ENCODE measurements at places on chromosomes 1 and 21.
A peak's percentile ranks its signal among the peaks of the same experiment; 100 is the strongest.

GRCh38 chr1:191669629-191670028 is 488.6 kb upstream of the RGS18 start:
- no peak for DNase-seq

DNA sequence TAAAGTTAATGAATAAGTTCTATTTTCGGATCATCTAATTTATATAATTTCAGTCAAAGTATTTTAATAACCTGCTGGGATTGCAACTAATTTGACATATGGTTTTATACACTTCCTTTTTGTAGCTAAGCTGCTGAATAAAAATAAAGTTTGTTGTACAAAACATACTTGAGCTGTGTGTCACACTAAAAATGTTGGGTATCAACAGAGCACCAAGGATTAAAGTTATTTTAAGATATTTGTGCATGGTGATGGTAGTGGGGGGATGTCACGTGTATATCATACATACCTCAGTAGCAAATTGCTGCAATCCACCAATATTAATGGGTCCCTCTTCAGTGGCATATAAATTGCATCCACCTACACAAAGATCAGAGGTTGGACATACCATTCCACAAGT is 199.6 kb downstream of the DPYD start:
- DNase-seq: no peak

GRCh38 chr1:165875171-165875570 is 47.8 kb downstream of the UCK2 start:
- DNase-seq: no peak

- DNase-seq: no peak
Observed at GRCh38 chr1:206506405-206507283, 687 bp upstream of the RASSF5 start.

DNA sequence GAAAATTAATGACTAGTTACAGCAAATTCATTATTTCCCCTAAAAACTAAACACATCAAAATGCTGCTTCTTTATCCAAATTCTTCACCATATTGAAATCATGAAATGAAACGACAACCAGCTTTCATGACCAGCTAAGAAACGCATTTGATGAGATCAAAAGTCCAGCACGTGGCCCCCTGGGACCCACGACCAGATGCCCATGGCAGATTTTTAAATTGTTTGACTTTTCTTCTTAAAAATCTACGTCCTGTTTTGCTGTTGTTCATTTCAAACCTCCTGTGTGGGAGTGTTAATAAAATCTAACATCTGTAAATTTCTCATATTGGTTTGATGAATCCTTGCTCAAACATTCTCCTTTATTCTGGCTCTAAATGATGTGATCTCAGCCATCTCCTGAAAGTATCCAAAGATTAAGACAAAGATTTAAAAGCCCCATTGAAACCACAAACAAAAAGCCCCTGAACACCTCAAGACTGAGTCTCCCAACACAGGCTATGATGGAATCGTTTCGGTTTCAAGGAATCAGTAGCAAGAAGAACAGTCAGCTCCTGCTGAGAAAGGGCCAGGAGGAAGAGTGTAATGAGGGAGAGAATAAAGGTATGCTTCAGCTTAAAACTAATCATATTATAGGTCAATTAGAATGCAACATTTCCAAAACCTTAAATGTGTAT is 523.6 kb downstream of the SMYD3 start:
- DNase-seq: no peak

DNA sequence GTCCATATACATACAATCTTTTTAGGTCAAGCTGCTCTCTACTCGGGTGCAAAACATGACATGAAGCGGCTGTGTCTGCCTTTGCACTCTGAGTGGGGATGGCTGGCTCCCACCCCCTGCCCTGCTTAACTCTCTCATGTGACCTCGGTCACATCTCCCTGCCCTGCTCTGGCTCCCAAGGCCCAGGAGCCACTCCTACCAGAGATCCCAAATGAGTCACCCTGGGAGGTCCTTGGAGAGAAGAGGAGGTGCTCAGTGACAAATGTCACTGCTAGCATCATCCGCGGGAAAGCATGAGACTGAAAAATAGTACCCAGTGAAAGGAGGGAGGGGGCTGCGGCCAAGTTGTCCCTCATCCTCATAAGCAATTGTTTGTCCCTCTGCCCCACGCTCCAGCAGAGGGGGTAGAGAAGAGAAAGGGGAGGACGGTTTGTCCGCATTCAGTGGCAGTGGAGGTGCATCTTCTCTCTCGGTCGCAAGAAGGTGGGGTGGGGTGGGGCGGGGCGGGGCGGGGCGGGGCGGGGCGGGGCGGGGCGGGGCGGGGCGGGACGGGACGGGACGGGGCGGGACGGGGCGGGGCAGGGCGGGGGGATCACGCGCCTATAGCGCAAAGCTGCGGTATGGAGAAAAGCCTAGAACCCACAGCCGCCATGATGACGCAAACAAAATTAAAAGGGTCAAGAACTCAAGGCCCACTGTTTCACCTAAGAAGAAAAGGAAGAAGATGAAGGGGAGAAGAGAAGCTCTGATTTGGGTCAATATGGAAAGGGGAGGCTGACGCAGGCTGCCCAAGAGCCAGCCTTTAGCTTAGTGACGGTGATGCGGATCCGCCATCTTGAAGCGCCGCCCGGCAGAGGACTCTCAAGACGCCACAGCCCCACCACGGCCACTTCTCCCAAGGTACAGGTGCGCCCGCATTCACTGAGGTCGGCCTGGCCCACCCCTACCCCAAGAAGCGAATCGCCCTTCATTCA is 66.2 kb downstream of the CD46 start:
- DNase-seq: no peak

DNA sequence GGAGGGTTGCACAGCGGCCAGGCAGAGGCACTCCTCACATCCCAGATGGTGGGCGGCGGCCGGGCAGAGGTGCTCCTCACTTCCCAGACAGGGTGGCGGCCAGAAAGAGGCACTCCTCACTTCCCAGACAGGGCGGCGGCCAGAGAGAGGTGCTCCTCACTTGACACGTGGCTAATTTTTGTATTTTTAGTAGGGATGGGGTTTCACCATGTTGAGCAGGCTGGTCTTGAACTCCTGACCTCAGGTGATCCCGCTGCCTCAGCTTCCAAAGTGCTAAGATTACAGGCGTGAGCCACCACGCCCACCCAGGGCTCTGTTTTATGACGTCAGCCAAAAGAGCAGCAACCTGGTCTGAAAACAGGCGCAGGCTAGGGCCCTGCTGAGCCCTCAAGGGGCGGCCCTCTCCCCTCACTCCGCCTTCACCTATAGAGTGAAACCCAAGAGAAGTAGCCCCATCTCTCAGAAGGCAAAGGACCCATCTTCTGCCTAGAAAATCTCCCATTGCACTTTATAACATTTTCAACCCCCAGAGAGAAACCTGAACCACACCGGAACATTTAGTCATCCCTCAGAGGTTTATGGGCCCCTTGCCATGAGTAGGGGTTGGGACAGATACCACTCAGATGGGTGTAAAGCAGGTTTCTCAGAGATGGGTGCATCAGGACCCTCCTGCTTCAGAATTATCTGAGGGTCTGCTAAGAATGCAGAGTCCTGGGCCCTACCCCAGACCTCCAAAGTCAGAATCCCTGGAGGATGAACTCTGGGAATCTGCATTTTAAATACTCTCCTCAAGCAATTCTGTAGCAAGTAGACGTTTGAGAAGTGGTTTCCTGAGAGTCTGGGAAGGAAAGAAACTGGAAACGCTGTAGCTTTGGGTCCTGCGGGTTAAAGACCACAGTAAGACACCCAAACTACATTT is 40.8 kb downstream of the CDK18 start:
- DNase-seq: no peak

DNA sequence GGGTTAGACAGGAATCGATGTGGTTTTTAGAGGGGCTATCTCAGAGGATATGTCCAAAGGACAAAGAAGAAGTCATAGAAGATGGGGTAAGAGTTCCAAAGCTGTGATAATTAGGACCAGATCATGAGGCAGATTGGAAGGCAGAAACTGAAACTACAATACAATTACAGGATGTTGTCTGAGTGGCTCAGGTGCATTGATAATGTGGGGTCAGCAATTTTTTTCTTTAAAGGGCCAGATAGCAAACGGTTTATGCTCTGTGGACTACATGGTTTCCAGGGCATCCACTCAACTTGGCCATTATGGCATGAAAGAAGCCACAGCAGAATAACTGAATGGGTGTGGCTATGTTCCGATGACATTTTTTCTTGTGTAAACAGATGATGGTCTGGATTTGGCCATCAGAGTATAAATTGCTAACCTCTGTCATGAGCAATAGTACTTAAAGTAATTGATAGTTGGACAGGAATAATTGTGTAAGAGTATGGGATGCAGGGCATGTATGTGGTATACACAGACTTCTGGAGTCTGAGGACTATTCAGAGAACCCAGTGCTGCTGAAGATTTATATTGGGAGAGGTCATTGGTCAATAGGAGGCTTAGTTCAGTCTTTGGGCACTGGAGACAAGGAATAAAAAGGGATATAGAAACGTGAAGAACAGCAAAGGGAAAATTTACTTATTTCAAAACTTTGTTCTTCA is 198.4 kb upstream of the ADGRL4 start:
- no peak for DNase-seq

- no peak for DNase-seq
Observed at GRCh38 chr1:26373789-26374188, 1.2 kb upstream of the ZNF683 start.

DNA sequence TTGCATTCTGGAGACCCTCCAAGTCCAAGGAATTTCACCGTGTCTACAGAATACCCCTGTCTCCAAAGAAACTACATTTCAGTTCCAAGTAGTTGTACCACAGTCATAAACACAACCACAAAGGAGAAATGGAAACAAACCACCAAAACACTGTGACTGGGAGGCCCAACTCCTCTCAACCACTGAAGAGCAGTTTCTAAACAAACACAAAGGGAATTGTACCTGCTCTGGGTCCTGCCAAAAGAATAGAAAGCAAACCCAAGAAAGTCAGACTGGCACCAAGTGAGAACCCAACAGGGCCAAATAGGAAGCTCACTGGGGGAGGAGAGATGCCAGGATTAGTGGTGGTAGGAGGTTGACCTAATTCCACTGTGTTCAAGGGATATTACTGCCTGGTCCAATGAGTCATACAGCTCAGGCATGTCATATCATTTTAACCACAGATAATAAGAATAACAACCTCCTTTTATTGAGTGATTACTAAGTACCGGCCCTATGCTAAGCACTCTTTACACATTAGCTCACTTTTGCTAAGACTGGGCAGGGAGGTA is 123.9 kb upstream of the PPP2R5A start:
- peak; percentile 95 for DNase-seq

- DNase-seq: no peak
Observed at GRCh38 chr1:102120910-102121309, 124.2 kb upstream of the OLFM3 start.

- DNase-seq: no peak
Observed at GRCh38 chr1:38746941-38747600, 112.5 kb downstream of the RRAGC start.

DNA sequence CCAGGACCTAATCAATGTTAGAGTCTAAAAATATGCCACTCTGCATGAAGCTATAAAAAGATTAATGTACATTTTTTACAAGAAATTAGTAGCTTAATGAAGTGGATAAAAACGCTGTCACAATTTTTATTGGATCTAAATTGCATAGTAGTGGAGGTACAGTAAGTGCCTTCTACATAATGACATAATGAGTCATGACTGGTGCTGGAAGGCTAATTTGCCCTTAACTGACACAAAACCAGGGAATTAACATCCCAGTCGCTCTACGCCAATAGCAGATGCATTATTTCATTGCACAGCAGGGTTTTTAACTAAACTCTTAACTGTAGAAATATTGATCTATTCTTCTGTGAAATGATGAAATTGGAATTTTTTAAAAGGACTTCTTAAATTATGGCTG is 33.3 kb downstream of the RRAGC start:
- DNase-seq: no peak

GRCh38 chr1:77536813-77537212 is 145.6 kb downstream of the ZZZ3 start:
- peak; percentile 94 for DNase-seq

- DNase-seq: no peak
Observed at GRCh38 chr1:35555212-35555584, 2.0 kb downstream of the KIAA0319L start.

DNA sequence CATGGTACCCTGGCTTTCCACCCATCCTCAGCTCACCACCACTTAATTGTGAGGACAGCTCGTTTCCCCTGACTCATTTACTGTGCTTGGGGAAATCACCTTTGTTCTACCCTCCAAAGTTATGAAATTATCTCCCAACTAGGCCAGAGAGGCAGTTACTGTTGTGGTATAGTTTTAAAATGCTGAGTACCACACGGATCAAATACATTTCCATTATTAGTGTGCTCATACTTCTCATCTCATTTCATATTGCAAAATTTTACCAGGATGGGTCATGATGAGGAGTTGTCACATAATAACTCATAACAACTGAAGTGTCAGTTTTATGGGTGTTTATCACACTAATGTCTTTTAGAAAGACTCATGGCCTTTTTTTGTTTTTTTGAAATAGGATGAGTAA is 9.2 kb upstream of the OR2B11 start:
- DNase-seq: no peak

- peak; percentile 59 for DNase-seq
Observed at GRCh38 chr1:66374561-66375111, 159.3 kb upstream of the SGIP1 start.

DNA sequence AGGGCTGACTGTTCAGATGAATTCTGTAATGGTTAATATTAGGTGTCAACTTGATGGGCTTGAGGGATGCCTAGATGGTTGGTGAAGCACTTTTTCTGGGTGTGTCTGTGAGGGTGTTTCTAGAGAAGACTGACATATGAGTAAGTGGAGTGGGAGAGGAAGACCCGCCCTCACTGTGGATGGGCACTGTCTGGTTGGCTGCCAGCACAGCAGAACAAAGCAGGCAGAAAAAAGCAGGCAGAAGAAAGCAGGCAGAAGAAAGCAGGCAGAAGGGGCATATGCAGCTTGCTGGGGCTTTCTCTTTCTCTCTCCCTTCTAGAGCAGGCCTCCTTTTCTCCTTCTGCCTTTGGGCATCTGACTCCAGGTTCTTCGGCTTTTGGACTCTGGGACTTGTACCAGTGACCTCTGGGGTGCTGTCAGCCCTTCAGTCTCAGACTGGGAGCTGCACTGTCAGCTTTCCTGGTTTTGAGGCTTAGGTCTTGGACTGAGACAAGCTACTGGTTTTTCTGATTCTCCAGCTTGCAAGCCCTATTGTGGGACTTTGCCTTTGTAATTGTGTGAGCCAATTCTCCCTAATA is 42.9 kb upstream of the CD2 start:
- no peak for DNase-seq

DNA sequence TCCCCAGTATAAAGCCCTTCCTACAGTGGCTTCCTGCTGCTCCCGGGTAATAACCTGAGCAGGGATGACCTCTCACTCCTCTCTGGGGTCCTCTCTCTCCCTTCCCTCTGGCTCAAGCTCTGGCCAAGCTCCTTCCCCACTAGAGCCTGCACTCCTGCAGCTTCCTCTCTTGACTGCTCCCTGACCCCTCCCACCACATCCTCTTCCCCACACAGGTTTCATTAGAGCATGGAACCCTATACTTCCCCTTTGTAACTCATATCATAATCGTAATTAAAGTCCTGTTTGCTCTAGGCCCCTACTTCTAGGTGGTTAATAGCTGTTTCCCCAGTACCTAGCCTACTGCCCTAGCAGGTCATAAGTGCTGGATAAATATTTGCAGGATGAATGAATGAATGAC is 146.2 kb downstream of the C1orf21 start:
- no peak for DNase-seq

Measured in astrocyte of the cerebellum (primary cell).